ENCODE measurements at places on chromosomes 5 and 9.
A peak's percentile ranks its signal among the peaks of the same experiment; 100 is the strongest.

GRCh38 chr5:83767409-83767992 lies 46.8 kb upstream of the HAPLN1 start:
- no peak for DNase-seq

DNA sequence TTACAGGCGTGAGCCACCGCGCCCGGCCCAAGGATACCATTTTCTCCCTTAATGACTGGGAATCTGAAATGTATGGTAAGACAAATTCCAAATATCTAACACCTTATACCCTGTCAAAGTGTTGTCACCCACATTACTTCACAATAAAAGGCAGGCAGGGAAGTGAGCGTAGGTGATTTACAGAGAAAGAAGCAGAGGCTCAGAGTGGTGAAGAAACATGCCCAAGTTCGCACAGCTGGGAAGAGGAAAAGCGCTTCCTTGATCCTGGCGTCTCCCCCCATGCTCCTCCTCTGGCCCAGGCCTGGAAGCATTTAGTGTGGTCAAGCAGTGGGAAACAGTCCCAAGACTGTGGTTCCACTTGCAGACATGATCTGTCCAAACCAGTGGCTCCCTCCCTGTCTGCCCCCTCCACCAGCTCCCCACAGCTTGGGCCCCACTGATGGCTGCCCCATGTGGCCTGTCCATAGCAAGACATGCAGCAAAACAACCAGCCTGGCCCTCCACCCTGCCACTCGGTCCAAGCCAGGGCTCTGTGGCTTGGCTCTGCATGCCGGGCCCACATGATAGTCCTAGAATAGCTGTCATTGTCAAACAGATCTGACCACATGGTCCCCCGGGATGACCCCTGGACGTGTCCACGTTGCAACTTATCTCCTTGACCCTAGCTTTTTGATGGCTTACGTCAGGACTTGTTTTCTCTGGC lies 107.2 kb downstream of the TTLL11 start:
- DNase-seq: no peak

DNA sequence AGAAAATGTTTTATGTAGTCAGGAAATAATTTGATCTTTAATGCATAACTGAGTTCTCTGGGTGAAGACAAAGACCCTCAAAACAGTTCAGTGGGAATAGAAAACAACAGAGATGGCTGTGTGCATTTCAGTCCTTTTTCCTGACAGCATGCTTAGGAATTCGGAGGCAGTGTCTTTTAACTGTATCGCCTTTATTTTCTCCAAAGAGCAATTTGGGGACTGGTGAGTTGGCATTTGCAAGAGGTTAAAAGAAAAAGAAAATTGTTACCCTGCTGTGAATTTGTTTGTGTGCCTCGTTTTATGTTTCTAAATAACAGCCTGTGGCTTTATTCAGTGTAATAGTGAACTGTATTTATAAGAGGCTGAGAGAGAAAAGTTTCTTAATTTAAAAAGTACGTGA lies 227.8 kb upstream of the DMAC1 start:
- no peak for DNase-seq

GRCh38 chr5:96054311-96055030 lies 92.8 kb upstream of the ELL2 start:
- no peak for DNase-seq

DNA sequence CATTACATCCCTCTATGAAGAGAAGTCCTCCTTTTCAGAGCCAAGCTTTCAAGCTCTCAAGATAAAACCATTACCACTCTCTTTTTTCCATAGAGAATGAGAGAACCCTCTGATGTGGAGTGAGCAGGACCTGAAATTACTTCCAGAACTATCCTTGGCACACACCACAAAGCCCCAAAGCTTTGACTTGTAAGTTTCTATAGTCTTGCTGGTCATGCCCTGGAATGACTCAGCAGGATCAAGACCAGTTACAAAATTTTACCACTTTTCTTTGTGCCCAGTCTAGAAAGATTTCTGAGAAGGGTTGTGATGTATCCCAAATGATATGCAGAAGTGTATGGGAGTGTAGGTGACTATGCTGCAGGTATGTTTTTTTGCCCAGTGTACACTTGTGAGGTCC lies 760.6 kb downstream of the TLE1 start:
- no peak for DNase-seq

DNA sequence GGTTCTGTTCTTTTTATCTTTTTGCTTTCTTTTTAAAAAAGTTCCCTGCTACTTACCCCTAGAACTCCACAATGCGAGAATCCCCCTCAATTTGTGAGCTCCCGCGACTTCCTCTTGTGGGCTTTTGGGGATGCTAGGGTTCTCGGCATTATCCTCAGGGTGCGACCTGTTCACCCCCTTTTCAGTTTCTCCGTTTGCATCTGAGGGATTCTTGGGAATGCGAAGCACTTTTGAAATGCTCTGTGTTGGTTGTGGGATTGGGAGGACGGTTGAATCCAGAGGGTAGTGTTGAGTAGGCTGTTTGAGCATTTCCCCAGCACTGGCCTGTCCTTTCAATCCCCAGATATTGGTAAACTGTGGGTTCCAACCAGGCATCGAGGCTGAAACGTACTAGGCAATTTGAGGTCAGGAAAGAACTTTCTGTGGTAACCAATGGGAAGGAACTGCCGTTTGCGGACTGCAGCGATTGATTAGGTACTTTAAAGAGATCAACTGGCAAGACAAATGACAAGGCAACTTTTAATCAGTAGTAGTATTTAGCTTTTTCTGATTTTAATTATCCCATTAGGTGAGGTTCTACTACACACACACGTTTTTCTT lies 415 bp downstream of the XRCC4 start:
- no peak for DNase-seq

DNA sequence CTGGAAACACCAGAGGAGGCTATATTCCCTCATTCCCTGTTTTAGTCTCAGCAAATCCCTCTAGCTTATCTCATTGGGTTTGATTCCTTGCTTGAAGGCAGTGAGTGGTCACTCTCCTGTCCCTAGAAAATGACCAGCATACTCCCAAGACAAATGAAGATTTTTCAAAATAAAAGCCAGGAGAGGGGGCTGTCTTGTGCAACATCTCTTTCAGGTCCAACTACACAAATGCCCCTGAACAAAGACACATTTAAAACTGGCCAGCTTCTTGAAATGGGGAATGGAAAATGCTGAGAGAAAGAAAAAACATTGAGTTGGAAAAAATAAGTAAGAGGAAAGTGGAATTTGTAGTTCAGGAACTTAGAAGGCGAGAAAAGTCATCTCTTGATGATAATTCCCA lies 49.3 kb upstream of the FAM169A start:
- no peak for DNase-seq

GRCh38 chr5:179143446-179143845 lies 83.3 kb downstream of the ZNF354C start:
- DNase-seq: no peak

DNA sequence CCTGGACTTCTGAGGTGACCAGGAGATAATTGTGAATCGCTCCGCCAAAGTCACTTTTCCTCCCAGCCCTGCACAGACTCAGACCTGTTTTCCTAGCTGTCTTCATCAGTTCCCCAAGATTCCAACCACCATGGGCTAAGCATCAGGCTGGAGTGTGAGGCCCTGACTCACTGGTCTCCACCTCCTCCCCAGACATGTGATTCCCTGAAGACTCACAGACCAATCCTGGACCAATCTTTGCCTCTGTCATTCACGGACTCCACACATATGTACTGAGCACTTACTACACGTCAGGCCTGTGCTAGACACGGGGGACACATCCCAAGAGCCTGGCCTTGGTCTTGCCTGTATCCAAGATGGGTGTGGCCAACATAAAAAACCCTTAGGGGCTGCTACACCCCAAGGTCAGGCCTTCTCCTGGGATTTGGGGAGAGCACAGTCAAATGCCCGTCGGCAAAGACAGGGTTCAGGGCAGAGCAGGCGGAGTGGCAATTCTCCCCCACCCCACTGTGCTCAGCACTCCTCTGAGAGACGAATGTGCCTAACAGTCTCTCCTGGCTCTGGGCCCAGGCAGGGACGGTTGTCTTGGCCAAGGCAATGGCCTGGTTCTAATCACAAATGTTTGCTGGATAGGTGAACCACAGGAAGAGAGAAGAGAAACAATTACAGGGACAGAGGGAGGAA lies 11.9 kb downstream of the EEIG1 start:
- DNase-seq: peak; percentile 82

DNA sequence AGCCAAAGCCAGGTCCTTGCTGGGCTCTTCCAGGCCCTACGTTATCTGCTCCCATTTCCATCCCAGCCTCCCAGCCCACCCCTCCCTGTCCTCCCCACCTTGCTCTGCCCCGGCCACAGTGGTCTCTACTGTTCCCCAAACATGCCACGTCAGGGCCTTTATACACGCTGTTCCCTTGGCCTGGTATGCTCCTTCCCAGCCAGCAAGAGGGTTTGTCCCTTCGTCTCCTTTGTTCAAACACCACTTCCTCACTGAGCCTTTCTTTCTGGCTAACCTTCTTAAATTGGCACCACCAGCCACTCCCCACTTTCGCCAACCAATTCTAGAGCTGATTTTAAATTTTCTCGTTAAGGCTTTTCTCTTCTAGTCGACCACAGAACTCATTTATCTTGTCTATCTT lies 9.8 kb downstream of the SH2D3C start:
- no peak for DNase-seq

DNA sequence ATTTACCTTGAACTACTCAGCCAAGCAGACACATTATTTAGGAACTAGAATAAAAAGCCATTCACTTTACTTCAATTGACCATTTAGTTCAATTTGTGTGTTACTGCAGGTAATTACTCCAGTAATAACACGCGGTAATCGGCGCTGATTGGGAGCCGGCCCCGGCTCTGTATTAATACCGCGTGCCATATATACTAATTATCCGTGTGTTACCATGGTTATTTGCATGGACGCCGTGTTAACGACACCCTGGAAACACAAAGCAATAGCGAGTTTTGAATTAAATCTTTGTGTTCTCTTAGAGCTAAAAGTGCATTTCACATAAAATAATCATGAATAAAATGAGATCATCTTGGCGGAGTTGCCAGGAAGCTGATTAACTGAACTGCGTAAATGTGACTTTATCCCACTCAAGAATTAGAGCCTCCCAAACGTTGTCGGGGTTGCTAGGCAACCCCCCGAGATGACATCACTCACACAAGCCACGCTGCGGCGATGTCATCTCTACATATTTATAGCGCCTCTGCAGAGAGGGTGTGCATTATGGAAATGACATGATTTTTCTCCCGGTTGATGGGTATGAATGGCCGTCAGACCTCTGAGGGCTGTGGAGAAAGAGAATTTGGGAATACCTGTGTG lies 41.4 kb upstream of the RNU6ATAC start:
- peak; percentile 43 for DNase-seq

- no peak for DNase-seq
Observed at GRCh38 chr5:79743846-79744605, 54.4 kb downstream of the CMYA5 start.

DNA sequence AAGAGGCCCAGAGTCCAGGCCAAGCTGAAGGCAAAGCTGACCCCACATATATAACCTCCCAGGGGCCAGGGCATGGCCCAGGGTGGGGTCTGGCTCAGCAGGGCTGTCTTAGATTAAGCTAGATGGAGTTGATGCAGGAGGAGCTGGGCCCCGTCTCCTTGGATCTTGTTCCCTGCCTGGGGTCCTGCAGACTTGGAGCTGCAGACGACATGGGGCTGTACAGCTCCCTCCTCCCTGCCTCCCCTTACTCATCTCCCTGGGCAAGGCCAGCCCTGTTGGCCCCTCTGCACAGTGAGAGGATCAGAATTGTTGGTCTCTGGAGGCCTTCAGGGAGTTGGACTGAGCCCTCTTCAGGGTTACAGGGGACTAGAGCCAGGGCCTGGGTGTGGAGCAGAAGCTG lies 134.9 kb downstream of the RGS3 start:
- no peak for DNase-seq
